Tongue (tissue), 3 donors: ENCODE measurements at places on chromosomes 3 and 15. TPM values are rescaled to one million over a fixed set of nuclear protein-coding genes. Genes with fewer than 3 reads are reported as not detected.

DNA sequence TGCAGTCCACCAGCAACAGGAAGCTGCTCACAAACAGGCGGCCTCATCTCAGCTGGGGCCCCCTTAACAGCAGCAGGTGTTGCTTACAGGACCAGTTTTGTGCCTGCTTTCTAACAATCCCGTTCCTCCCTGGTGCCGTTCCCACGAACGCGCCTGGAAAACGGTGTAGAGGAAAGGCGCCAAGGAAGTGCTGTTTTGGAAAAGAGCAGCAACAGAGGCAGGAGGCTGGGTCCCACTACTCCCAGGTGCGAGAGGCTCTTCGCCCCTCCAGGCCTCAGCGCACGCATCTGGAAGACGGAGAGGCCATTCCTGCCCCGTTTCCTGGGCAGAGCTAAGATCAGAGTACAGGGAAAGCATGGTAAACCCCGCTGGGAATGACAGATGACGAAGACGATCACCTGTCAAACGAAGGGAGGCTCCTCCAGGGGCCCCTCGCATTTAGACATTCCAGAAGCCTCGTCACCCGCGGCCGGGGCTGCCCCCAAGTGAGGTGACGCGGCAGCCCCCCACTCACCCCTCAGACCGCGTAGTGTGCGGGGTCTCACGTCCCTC lies 603 bp downstream of the SCAPER start:
- peak; percentile 73 for DNase-seq

DNA sequence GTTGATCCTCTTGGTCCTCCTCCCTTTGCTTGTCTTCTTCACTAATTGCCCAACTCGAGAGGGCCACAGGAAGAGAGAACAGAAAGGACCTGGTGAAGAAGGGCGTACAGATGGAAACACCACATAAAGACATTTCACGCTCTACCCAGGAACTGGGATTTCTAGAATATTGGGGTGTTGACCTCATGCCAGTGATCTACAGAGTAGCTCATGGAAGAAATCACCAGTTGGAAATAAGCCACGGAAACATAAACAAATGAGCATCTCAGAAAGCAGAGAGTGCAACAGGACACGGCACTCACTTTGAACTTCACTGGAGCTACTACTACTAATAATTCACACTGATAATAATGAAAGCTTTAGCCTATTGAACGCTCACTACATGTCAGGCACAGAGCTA lies 84.6 kb upstream of the ARHGEF3 start:
- DNase-seq: peak; percentile 39

DNA sequence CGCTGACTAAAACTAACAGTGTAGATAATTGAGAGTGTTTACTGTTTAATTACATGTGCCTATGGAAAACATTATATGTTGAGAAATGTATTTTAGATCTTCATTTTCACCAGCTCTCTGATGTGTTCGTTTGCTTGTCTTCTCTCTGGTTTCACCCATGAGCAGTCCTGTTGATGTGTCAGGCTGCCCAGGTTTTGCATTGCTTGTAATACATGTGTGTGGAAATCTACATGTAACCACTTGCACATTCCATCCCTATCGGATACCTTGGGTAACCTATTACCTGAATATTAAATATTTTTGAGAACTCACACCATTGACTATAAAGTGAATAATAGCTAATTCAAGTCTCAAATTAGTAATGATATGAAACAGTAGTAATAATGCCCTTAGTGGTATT lies 13.1 kb downstream of the PPP4R2 start:
- DNase-seq: no peak

GRCh38 chr3:39752751-39753150 lies 56.7 kb upstream of the MYRIP start:
- no peak for DNase-seq

The ZNF660 gene
- 3.4 TPM for total RNA-seq

The KAT2B gene
- total RNA-seq: 32.3 TPM

The INKA1 gene
- 12.3 TPM for total RNA-seq
